ENCODE measurements at places on chromosomes 5 and 9.

- no peak for DNase-seq
Measured at GRCh38 chr5:124054564-124054963, 542.6 kb downstream of the CSNK1G3 start.

DNA sequence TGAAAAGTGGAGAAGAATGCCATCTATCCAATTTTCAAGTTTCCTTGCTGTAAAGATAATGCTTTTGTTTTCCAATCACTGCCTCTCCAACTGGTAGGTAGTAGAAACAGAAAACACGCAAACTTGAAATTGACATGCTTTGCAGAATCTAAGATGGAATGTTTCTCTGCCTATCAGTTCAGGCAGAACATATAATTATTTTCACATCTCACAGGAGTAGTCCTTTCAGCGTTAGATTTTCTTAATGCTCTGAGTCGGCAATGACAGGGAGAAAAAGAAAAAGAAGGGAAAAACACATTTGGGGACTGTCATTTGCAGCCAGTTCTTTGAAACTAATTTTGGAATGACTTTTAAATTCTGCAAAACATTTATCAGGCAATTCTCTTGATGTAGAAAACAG lies 818.7 kb upstream of the PTPRD start:
- DNase-seq = no peak

DNA sequence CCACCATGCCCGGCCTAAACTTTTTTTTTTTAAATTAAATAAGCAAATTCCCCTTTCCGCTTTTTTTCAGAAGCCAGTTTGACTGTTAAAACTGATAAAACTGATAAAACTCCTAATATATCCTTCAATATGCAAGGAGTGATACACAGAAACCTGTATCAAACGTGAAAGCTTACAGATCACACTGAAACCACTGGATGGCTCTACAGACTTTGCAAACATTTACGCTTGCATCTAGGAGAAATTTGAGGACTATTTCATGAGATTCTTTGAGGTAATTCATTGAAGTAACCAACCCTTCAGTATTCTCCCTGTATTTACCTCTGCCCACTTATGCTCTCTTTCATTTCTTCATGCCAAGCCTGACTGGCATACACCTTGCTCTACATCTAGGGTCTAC lies 40.6 kb upstream of the CHD1 start:
- no peak for DNase-seq

DNA sequence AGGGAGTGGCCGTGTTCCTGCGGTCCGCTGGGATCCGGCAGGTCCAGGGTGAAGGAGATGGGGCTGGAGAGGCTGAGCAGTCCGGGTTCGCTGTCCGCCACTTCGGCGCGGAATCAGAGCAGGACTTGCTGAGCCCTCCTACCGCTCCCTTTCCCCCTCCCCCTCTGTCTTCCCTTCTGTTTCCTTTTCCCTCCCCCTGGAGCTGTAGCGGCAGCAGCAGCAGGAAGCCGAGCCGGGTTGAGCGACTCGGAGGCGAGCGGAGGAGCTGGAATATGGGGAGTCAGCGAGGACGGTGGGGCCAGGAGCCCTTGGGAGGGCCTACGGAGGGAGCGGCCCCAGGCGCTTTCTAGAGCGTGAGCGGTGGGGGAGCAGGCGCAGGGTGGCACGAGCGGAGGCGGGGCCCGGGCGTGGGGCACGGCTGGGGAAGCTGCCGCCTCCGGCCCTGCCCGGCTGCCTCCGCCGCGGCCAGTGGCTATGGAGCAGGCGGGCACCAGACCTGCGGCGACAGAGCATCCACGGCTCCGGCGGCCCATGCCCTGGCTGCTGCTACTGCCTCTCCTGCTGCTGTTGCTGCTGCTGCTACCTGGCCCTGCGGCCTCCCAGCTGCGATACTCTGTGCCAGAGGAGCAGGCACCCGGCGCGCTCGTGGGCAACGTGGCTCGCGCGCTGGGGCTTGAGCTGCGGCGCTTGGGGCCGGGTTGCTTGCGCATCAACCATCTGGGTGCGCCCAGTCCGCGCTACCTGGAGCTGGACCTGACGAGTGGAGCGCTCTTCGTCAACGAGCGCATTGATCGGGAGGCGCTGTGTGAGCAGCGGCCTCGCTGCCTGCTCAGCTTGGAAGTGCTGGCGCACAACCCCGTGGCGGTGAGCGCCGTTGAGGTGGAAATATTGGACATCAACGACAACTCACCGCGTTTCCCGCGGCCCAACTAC lies at the start of gene PCDHAC2:
TSS of gene PCDHAC2 (plus strand) at position 184 of the 933 bp plus-strand sequence. CDS start at position 475, 291 bp downstream.
- peak; percentile 68 for DNase-seq

- no peak for DNase-seq
Measured at GRCh38 chr9:99118782-99119466, 14.0 kb downstream of the TGFBR1 start.

DNA sequence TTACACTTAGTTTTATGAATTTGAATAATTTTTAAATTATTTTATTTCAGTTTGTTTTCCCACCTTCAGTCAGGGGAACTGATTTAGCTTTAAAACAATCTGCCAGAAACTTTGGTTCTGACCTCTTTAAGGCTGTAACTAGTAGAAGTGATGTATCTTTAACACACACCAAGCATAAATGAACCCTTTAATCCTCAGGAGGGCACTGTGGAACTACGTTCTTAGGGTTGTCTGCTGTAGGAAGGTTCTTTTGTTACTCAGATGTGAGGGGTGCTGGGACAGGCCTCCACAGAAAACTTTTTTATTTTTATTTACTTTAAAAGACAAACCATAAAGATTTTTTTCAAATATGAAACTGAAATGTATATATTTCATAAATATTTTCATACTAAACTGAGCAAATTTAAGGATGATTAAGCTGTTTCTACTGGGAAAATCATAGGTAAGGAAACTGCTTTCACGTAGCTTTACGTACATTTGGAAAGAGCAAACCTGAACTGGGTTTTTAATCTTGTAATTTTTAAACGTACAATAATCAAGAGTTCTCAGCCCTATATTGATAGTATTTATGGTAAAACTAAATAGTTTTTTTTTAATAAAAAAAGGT lies 5.3 kb downstream of the KLF4 start:
- peak; percentile 57 for DNase-seq

DNA sequence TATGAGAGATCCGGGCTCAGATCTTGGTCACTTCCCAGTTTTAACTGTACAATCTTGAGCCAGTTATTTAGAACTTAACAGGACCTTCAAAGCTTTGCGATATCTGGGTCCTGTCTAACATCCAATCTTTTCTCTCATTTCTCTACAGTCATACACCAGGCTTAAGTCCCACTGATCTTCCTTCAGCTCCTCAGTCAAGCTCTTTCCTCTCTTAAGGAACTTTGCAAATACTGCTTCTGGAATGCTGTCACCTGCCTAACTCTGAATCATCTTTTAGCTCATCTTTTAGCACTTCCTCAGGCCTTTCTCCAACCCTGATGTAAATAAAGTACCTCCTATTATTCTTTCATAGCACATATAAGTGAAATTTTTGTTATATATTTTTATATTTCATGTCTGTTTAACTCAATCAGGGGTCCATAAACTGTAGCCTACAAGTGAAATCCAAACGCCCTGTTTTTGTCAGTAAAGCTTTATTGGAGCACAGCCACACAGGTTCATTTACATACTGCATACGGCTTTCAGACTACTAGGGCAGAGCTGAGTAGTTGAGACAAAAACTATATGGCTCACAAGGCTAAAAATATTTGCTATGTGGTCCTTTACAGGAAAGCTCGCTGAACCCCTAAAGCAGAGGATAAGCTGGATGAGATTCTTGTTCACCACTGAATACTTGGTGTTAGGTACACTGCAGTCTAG lies 63.5 kb downstream of the MEF2C start:
- DNase-seq = no peak

DNA sequence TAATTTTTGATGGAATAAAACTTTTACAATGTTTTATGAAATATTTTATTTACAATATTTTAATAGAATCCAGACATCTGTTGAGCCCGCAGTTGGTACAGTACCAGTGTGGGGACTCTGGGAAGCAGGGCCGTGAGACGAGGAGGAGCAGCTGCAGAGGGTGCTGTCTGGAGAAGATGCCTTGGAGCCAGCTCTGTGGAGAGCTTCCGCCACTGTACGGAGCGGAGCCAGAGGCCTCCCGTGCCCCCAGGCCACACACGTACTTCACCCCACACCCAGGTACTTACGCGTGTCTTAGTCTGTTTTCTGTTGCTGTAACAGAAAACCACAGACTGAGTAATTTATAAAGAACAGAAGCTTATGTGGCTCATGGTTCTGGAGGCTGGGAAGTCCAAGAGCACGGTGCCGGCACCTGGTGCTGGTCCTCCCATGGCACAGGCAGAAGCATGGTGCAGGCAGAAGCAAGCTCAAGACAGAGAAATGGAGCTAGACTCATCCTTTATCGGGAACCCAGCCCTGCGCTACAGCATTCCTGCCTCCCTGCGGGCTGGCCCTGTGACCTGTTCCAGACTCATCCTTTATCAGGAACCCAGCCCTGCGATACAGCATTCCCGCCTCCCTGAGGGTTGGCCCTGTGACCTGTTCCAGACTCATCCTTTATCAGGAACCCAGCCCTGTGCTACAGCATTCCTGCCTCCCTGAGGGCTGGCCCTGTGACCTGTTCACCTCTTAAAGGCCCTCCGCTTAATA lies 23.3 kb downstream of the CEP72 start:
- no peak for DNase-seq

DNA sequence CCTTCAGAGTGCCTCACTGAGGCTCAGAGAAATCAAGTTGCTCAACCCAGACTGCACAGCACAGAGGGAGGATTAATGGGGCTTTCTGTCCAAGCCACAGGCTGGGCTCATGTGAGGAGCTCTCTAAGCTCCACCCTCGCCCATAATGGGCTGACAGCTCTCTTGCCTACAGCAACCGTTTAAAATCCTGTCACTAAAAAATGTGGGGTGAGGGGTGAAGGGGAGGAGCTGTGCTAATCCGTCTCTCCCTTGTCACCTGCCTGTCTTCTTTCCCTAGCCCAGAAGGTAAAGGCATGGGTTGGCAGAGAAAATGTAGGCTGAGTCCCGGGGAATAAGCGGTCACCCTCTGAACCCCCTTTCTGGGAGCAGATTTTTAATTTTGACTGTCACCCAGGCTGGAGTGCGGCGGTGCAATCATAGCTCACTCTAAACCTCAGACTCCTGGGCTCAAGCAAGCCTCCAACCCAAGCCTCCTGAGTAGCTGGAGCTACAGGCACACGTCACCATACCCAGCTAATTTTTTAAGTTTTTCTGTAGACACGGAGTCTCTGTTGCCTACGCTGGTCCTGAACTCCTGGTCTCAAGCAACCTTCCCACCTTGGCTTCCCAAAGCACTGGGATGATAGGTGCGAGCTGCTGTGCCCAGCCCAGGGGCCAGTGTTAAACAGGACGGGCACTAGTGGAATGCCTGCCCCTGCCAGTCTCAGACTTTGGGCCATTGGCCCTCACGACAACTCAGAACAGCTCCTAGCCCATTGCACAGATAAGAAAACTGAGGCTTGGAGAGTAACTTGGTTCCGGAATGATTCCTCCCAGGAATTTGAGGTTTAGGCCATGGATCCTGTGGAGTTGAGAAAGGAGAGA lies 89.5 kb downstream of the LMX1B start:
- no peak for DNase-seq

- DNase-seq = no peak
Measured at GRCh38 chr9:126366366-126367011, 39.9 kb downstream of the MVB12B start.

GRCh38 chr9:12774861-12775678 lies at the start of gene LURAP1L:
Gene LURAP1L (plus strand): TSS chr9:12775020. CDS start chr9:12775716, 696 bp downstream.
- peak; percentile 83 for DNase-seq

DNA sequence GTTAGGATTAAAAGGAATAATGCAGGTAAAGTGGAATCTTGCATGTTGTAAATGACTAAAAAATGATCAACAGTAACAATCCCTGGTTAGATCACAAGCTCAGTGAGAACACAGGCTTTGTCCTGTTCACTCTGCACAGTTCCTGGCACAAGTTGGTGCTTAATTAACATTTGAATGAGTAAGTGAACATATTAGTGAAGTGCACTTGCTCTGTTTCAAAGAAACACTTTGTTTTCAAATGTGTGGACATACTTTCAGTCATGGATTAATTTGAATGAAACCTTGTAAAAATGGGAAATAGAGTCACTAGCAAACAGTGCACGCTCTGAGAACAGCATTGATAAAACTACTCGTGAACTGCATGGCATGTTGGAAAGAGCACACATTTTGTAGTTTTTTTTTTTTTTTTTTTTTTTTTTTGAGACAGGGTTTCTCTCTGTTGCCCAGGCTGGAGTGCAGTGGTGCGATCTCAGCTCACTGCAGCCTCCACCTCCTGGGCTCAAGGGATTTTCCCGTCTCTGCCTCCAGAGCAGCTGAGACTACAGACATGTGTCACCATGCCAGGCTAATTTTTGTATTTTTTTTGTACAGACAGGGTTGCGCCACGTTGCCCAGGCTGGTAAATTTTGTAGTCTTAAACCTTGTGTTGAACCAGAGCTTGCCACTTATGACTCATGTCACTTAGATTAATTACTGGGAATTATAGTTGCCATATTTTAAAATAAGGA lies 159.9 kb downstream of the LURAP1L start:
- no peak for DNase-seq

DNA sequence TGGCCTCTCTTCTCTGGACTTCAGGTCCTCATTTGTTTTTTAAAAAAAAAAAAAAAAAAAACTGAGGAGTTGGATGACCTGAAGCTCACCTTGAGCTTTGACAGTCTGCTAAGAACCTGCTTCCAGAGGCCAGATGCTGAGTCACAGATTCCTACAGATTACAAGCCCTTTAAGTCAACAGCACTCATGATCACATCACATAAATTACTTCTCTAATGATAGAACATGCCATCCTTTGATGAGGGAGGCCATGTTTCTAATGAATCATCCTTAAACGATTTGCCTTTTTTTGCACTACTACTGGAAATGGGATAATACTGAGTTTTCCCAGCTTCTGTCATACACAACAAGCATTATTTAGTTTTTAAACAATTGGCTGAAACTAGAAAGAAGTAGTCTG lies 34.2 kb upstream of the MYOT start:
- DNase-seq = no peak

All from right hindlimb (tissue), 1 donor.